ENCODE measurements at places on chromosomes 1 and 21.

- no peak for DNase-seq
Observed at GRCh38 chr1:33348676-33349080, 27.8 kb upstream of the A3GALT2 start.

GRCh38 chr1:9267352-9267686, 25.4 kb upstream of the SPSB1 start:
- no peak for DNase-seq

DNA sequence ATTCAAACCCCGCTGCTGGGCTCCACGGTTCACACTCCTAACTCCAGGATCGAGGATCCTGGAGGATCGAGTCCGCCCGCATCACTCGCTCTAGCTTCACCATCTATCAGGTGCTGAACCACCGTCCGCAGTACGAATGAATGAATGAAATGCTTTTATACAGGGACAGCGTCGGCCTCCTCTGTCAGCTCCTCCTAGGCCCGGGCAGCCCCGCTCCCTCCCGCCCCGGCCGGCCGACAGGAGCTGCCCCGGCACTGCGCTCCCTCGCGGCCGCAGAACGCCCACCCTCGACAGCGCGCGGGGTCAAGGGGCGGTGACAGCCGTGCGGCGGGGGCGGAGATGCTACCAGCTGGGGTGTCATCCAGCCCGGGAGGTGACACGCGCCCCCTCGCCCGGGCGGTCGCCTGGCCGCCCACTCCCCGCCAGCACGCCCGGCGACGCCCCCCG, 520 bp downstream of the ZBTB17 start:
- peak; percentile 64 for DNase-seq

- no peak for DNase-seq
Observed at GRCh38 chr1:64535938-64536835, 66.3 kb downstream of the CACHD1 start.

- DNase-seq, result no peak
Observed at GRCh38 chr1:222331765-222332164, 216.1 kb downstream of the HHIPL2 start.

DNA sequence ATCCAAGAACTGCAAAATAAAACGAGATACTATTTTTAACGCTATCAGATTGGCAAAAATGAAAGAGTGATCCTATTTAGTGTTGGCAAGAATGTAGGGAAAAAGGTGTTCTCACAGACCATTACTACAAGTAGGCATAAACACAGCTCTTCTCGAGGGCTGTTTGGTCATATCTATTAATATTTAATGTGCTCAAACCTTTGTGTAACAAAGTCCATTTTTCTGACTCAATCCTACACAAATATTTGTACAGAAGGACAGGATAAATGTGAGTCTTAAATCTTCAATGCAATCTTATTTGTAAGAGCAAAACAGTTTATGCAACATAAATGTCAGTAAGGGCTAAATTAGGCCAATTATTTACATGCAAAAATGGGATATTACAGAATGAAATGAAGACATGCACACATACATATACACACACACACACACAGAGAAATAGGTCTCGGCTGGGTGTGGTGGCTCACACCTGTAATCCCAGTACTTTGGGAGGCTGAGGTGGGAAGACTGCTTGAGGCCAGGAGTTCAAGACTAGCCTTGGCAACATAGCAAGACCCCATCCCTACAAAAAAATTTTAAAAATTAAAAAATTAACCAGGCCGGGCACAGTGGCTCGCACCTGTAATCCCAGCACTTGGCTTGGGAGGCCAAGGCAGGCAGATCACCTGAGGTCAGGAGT, 17.7 kb downstream of the DHCR24 start:
- DNase-seq, result no peak

GRCh38 chr1:35657851-35658250, 16.5 kb upstream of the PSMB2 start:
- DNase-seq, result no peak

DNA sequence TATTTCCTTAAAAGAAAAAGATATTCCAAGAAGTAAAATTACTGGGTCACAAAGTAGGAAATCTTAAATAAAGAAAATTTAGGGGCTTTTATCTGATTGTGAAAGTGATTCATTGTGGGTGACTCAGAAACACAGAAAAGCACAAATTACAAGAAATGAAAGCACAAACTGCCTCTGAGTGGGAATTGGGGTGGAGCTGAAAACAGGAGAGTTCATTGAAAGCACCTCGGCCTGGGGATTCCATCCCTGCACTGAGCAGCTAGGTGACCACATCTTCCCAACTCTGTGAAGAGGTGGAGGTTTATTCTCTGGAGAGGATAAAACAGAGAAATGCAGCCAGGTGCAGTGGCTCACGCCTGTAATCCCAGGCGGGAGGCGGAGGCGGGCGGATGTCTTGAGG, 7.4 kb downstream of the GJA4 start:
- no peak for DNase-seq

DNA sequence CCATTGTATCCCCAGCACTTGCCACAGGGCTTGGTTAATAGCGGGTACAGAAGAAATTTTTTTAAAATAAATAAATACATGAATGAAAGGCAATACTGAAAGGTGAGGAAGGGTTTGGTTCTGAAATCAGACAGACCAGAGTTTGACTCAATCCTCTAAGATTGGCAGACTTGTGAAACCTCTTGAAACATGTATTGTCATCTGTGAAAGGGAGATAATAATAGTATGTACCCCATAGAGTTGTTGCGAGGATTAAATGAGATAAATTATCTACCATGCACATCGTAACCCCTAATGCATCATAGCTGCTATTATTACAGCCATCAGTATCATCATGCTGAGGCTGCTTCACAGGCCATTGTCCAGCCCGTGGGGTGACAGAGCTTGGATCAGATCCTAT, 41.4 kb downstream of the S1PR1 start:
- no peak for DNase-seq

GRCh38 chr1:164783778-164784555, 225.0 kb downstream of the PBX1 start:
- DNase-seq, result no peak

DNA sequence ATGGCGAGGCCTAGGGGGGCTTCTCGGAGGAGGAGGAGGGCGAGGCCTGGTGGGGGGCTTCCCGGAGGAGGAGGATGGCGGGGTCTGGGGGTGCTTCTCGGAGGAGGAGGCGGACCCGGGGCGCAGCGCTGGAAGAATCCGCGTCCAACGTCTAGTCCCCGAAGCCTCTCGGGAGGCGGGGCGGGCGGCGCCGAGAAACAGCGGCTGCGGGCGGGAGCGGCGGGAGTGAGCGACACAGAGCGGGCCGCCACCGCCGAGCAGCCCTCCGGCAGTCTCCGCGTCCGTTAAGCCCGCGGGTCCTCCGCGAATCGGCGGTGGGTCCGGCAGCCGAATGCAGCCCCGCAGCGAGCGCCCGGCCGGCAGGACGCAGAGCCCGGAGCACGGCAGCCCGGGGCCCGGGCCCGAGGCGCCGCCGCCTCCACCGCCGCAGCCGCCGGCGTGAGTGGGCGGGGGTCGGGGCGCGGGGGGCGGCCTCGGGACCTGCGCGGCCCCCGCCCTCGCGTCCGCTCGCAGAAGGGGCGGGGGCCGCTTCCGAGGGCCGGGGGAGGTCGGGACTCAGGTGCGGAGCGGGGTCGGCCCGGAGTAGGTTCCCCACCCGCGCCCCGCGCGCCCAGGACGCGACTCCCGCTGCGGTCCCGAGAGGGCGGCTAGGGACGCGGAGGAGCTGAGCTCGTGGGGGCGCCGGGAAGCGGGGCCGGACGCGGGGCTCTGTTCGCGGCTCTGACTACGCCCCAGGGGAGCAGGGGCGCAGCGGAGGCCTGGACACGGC, at the start of gene KLHL17:
Gene KLHL17 (plus strand): TSS at position 222 of the 769 bp plus-strand sequence. CDS start 110 bp downstream, at position 332.
- peak; percentile 89 for DNase-seq

DNA sequence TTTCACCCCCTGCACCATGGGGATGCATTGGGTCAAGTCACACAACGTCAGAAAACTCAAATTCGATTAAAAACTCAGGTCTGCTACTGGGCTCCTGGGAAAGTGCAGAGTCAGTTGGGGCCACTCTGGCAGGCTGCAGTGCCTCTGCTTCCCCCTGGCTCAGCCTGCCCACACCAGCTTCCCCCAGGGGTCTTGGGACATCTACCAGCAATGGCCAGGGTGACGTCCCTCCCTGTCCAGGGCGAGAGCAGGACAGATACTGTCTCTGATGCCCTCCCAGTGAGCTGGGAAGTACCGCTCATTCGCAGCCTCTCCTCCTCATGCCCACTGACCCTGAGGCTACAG, 106.2 kb upstream of the COL6A1 start:
- DNase-seq, result no peak

DNA sequence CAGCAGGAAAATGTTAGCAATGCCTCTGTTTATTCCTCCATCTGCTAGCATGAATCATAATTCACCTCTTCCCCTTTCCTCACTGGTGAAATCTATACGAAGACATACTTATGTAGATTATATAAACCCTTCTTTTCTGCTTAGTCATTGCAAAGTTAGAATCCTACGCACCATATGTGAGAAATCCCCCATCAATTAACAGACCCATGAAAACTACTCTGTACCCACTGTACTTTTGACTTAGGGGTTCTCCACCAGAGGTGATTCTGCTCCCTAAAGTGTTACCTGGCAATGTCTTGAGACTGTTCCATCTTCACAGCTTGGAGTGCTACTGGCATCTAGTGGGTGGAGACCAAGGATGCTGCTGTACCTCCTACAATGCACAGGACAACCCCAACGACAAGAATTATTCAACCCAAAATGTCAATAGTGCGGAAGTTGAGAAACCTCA, 49.6 kb upstream of the KCTD3 start:
- no peak for DNase-seq

DNA sequence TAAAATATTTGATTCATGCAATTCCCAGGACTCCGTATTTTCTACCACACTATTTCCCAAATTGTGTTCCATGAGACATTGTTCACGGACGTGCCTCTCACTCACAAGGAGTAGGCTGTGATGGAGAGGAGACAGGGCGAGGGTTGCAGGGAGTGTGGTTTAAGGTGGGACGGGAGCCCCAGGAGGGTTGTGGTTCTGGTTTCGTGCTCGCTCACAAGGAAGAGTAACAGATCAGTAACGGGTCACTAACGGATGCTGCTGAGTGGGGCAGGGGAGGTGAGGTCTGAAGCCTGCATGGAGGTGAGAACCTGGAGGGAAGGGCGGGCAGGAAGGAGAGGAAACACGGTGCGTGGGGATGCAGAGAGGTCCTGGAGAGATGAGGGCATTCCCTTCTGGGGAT, 28.8 kb downstream of the TFF3 start:
- DNase-seq, result no peak

DNA sequence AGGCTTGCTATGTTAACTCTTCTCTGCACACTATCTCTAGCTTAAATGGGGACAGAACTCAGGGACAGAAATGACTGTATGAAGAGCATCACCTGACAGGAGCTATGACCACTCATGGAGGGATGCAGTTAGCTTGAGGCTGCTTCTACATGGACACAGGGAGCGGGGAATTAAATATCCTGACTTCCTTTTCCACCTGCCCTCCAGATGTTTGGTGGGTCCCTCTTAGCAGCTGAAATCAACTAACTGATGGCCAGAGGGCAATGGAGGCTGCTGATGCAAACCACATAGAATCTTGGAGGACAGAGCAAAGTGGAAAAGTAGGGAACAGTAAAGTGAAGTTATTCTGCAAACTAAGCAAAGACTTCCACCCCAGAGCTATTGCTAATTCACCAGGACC, 214.1 kb downstream of the USH2A start:
- DNase-seq, result no peak

- no peak for DNase-seq
Observed at GRCh38 chr1:41612953-41613352, 128.5 kb upstream of the EDN2 start.

DNA sequence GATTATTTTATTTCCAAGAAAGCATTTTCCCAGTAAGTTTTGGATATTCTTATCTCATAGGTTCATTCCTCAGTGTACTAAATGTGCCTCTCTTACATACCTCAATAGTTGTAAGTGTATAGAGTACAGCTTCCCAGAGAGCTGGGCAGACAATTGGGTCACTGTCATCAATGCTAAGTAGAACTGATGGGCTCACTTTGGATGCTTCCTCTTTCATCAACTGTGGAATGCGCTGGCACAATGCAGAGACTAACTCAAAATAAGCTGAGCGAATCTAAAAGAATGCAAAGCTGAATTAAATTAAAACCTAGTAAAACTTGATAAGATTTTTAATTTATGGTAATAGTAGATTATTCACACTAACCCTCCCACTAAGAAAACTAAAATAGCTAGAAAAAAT, 21.5 kb downstream of the LTN1 start:
- DNase-seq, result no peak

GRCh38 chr1:202276081-202276715, 65.5 kb downstream of the UBE2T start:
- DNase-seq, result no peak

GRCh38 chr1:228463559-228464455, 23.4 kb upstream of the RNF187 start:
- DNase-seq, result peak; percentile 96

DNA sequence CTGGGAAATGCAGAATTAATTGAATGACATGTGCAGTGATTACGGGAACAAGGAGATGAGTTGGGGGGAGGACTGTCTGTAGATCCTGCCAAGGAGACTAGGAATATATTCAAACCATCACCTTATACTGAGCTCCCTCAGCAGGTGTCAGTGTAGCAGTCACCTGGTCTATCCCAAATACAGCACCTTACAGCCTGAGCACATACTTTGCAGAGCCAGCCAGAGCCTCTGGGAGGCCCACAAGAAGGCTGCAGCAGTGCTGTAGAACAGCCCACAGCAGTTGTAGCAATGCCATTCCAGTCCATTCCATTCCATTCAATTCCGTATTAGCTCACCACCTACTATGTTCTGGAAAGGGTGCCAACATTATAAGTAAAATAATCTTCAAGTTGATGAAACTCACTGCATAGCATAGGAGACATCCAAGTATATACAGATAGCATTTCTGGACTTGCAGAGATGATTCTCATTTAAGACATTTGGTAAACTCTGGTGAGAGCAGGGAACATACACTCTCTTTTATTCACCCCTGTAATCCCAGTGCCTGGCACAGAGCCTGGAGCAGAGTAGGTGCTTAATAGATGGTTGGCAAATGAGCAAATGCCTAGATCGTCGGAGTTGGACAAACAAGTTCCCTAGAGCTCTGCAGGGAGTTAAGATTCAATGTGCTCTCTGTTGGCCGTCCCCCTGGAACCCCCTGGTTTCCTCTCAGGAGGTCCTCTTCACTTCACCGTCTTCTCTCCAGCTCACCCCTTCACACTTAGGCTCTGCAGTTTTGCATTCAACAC, 44.7 kb downstream of the KCNC4 start:
- DNase-seq, result no peak

GRCh38 chr1:31483012-31483946, 70.3 kb downstream of the SERINC2 start:
- DNase-seq, result peak; percentile 56

DNA sequence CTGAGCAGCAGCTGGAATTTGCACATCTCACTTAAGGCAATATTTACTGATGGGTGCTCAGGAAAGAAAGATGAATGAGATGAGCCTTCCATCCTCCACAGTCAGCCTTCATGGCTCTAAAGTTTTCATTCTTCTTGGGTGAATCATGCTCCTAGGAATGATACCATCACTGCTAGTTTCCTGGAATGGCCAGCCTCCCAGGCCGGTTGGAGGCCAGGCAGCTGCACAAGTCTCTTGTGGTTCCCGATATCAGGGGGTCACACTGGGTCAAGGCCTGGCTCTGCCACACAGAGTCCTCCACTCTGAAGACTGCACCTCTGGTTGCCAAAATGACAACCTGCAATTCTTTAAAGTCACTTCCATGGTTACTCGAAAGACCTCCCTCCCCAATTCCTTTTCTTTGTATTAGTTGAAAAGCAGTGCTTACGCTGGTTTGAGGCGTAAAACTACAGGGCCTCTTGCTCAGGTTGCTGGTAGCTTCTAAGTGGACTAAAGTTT, 46.2 kb upstream of the PALMD start:
- no peak for DNase-seq
